Activated naive CD8-positive, alpha-beta T cell treated with anti-CD3 and anti-CD28 coated beads, Interleukin-2, amount 50 U/mL, for 16 hours (primary cell): ENCODE measurements at places on chromosomes 5 and 9.

DNA sequence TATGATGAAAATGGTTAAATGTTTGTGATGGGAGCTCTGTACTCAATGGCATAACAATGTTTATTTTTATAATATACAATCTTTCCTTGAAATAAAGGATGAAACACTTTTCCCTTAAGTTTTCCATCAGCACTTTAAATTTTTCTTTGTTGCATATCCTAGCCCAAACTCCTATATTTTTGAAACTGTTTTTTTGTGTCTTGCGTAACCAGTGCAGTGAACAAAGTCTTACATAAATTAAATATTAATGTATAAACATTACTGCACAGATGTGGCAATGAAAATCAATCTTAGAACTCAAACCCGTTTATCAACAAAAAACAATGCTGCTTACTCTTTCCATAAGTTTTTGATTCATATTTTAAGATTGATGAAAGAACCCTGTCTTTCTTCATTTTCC lies 34.1 kb upstream of the IL31RA start:
- no peak for DNase-seq

DNA sequence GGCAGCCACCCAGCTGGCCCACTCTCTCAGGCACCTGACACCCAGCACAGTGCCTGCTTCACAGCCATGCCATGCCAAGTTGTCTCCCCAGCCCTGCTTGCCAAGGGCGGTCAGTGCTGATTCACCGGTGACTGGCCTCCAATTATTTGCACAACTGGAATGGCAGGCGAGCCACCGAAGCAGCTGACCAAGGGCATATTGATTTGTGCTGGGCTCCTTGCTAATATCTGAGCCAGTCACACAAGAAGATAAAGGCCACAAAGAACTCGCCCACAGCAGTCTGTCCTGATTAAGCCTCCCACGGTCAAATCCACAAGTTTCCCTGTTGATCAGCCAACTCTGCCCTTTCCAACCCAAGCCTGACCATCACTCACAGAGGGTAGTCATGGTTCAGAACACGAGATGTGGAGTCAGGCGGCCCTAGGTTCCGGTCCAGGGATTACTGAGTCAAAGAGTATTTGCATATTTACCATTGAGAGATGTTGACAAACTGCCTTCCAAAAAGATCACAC lies 6.4 kb upstream of the EEIG1 start:
- no peak for DNase-seq

DNA sequence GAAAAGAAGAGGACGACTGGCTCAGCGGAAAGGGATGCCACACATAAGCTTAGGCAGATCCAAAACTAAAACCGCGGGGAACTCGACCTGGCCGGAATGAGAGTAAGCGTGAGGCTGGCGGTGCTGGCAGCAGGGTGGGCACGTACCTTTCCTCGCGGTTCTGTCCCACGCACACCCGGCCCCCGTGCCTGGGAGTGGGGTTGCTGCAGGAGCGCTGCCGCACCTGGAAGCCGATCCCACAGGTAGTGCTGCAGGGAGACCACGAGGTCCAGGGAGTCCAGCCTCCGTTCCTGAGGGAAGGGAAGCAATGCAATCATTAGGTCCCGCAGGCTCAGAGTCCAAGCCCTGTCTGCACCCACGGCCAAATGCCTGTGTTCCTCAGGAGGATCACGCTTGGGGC lies 427.0 kb downstream of the SEMA5A start:
- no peak for DNase-seq

GRCh38 chr5:38809388-38810359 lies 36.1 kb upstream of the OSMR start:
- DNase-seq = no peak

- no peak for DNase-seq
Measured at GRCh38 chr9:118192807-118193206, 488.6 kb downstream of the TLR4 start.

DNA sequence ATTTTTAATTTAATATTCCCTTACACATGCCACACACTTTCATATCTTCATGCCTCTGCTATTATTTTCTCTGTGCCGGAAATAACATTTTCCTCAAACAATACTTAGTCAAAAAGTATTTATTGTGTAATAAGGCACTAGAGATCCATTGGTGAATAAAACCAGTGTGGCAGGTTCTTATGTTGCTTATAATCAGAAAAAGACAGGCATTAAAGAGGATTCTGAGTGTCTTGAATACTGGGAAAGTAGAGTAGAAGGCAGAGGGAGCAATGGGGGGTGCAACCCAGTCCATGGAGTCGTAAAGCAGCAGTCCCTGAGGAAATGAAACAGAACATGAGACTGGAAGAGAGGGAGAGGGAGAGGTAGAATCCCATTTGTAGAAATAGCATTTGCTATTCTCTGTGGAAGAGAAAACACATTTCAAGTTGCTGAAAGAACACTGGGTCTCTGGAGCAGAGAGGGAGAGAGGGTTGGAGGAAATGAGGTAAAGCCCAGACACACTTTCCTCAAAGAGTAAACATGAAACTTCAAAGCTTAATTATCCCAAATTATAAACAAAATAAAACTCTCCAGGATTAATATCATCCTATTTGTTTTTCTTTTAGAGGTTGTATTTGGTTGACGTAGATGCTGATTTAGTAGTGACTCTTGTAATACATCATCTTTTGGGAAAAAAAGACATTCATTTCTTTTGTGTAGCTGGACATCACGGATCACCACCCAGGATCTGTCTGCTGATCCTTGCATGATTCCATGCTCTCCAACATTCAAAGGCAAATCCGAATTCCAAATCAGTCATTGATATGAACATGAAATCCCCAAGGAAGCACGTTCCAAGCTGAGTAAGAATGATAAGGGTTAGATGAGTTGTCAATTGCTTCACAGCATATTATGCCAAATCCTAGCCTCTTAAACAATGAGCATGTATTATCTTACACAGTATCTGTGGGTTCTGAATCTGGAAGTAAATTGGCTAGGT lies 37.4 kb upstream of the GRAMD2B start:
- no peak for DNase-seq

DNA sequence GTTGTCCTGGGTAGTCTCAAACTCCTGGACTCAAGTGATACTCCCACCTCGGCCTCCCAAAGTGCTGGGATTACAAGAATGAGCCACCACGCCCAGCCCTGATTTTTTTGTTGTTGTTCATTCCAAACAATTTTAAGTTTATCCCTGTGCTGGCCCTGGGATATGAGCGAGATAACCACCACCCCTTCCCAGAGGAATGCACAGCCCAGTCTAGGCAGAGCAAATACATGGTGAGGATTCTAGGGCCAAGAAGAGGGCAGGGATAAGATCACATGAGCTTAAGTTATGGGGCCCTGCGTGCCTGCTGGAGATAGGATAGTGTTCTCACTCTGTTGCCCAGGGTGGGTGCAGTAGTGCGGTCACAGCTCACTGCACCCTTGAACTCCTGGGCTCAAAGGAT lies 21.0 kb upstream of the TOR1B start:
- no peak for DNase-seq

DNA sequence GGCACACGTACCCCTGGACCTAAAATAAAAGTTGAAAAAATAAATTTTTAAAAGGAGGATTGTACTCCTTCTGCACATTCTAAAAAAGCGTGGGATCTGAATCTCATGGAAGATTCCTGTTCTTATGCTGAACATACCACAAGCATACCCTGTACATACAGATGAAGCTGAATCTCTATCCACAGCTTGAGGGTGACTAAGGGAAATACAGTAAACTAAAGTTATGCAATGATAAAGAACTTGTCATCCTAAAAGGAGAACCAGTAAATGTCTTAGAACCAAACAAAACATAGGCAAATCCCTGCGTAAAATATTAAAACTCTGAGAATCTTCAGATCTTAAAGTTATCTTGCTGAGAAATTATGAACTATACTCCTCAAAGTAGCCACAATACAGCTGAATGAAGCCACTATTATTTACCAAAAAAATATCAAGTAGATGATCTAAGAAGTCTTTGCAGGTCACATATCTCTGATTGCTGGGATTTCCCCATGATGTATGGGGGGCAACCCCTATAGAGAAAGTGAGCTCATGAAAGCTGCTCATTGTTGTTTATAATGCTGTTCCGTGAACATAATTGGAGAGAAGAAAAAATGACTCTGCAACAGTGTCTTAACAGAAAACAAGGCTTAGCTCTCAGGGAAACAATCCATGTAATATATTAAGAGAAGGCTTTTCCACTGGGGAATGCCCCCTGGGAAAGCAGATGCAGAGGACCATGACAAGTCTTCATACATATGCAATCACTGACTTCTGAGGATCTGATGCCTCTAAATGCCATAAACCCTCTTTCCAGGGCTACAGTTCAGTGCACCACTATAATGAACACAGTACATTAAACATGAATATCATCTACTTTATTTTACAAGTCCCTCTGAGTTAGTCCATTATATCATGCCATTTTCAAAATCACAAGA lies 210.1 kb downstream of the EPB41L4A start:
- no peak for DNase-seq

DNA sequence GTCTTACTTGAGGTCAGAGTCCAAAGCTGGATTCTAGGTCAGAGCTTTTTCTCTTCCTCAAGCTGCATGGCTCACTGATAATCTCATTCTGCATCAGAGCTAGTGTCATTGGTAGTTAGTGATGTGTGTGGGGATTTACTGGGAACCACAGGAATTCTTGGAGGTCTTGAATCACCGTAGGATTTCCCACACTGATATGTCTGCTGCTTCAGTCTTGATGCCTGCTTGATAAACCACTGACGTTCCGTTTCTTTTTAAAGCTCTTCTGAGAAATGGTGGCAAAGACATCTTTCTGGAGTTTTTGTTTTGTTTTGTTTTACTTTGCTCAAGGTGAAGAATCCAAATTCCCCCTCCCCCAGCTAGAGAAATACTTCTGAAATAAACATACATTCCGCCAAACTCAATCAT lies 1.2 kb upstream of the GARIN3 start:
- no peak for DNase-seq

DNA sequence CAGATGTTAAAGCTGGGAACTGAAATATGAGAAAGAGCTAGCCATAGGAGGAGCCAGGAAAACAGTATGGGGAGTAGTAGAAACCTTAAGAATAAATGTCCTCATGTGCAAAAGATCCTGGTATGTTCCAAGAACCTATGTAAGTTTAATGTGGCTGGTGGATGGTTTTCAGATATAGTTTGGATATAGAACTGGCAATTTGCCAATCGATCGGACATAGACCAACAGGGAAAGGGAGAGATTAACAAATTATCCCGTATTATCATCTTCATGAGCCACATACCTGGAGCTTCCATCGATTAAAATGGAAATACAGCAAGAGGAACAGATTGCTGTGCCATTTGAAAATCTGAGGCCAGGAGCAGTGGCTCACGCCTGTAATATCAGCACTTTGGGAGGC lies 388.7 kb downstream of the PRELID2 start:
- DNase-seq = no peak

DNA sequence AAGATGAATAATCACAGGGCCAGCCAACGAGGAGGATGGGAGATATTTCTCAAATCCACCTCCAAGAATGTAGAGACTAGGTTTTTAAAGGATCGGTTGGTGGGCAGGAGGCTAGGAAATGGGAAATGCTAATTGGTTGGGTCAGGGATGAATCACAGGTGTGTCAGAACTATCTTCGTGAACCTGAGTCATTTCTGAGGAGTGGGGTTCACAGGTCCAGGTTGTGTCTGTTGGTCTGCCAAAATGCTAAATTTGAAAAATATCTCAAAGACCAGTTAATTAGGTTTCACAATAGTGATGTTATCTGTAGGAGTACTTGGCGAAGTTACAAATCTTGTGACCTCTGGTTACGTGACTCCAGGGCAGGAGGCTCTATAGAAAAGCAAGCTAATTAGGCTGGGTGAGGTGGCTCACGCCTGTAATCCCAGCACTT lies 2.6 kb upstream of the PLAA start:
- DNase-seq = no peak

DNA sequence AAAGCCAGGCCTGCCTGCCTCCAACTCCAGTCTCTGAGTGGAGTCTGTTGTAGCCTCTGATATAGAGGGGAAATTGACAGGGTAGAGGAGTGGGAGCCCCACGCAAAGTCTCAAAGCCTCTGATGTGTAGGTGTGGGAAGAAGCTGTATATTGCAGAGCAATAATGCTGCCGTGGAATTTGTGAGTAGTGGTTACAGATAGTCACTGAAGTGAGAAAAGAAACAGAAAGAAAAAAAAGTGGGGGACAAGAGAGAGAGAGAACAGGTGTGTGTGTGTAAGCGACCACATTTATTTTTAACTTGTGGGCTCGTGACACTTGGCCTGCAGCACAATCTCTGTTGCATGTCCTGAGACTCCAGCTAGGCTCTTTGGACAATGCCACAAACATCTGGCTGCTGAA lies 227.8 kb downstream of the NSG2 start:
- no peak for DNase-seq

GRCh38 chr5:170628028-170628427 lies 124.2 kb downstream of the KCNIP1 start:
- no peak for DNase-seq
